ENCODE measurements at places on chromosomes 1 and 21.

GRCh38 chr1:173411835-173412742 is 65.0 kb upstream of the PRDX6 start:
- H3K4me3 ChIP-seq = no peak overlapping the region
- H3K4me1 ChIP-seq = peaks cover 16% of the 10 kb centered on the region
- no peak for DNase-seq
- H3K27ac ChIP-seq = no peak overlapping the region

DNA sequence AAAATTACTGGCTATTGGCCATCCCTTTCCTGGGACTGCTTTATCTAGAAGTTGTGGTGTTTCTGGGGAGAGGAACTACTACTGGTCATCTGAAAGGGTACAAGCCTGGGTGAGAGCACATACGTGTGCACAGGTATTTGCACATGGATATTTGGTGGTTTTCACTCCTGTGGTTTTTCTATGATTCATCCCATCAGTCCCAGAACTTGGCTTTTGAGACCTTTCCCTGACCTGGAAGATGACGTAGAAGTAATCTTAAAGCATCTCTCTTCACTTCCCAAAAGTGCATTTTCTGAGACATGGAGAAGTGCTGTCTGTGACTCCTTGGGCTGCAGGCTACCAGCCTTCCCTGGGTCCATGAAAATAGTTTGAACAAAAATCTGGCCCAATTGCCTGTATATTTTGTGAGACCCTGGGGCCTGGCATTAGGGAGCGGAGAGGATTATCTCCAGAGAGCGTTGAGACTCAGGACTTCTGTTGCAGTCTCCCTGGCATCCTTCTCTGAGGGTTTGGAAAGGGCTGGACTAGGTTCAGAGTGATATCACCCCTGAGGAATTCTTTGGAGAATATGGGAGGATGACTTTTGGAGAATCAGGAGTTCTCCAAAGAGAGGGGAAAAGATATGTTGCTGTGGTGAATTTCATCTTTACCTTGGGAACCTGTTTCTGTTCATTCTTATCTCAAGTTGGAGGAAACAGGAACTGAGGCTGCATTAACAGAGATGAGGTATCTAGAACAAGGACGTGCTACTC is 130.8 kb downstream of the NOS1AP start:
- H3K27me3 ChIP-seq = no peaks in the 10 kb centered on the region
- H3K4me1 ChIP-seq = no peaks in the 10 kb centered on the region
- no peak for DNase-seq

DNA sequence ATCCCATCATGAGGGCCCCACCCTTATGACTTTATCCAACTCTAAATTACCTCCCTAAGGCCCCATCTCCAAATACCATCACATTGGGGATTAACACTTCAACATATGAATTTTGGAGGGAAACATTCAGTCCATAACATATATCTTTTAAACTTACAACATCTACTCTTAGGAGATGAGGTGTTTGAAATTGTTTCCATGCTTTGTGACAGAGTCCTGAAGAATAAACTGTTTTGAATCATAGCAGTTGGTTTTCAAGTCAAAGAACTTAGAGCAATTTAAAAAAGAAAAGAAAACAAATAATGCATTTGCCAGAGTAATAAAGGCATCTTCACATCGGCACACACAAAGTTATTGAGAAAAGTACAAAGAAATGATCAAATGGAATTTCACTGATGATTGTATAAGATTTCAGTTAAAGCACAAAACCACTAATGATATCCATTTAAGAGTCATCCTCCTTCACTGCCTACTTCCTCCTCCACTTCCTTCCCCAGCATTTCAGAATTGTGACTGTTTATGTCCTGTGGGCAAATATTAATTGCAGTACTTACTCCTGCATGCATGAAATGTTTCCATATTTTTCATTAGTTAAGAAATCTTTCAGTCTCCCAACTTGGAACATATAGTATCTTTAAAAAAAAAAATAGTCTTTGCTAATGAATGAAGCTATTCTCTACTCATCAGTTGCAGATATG is 202.0 kb downstream of the LRRC40 start:
- no peaks in the 10 kb centered on the region for H3K27me3 ChIP-seq
- H3K4me1 ChIP-seq = no peaks in the 10 kb centered on the region
- H3K4me3 ChIP-seq = no peak overlapping the region
- DNase-seq = no peak
- H3K36me3 ChIP-seq = no peaks in the 10 kb centered on the region
- H3K27ac ChIP-seq = no peak overlapping the region

- DNase-seq = no peak
- no peaks in the 10 kb centered on the region for H3K27me3 ChIP-seq
- no peaks in the 10 kb centered on the region for H3K36me3 ChIP-seq
- no peaks in the 10 kb centered on the region for H3K4me1 ChIP-seq
Observed at GRCh38 chr1:181793831-181794230, 267.7 kb downstream of the ZNF648 start.

DNA sequence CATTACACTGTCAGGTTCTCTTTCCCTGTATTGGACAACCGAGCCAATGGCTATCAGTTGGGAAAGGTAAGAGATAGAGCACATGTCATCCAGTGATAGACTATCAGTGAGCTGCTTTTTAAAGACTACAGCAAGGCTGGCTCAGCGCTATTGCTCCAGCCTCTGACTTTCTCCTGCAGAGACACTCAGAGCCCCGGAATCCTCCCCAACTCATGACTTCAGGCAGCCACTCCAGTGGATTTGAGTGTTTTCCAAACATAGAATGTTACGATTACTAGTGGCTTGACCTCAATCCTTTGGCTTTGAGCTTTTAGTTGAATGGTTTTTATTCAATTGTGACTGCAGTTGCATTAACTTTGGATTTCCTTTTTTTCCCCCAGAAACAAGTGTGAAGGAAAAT is 331.9 kb downstream of the DISC1 start:
- H3K27ac ChIP-seq = no peak overlapping the region
- no peaks in the 10 kb centered on the region for H3K36me3 ChIP-seq

GRCh38 chr1:206850401-206850800 is 15.0 kb upstream of the IL20 start:
- no peak overlapping the region for H3K4me3 ChIP-seq
- H3K27me3 ChIP-seq = no peaks in the 10 kb centered on the region
- DNase-seq = no peak
- H3K36me3 ChIP-seq = no peaks in the 10 kb centered on the region

GRCh38 chr1:9808459-9808858 is 15.3 kb downstream of the CLSTN1 start:
- H3K27ac ChIP-seq = no peak overlapping the region
- H3K4me3 ChIP-seq = no peak overlapping the region
- no peaks in the 10 kb centered on the region for H3K27me3 ChIP-seq

GRCh38 chr1:161707503-161707902 is 474 bp downstream of the FCRLA start:
- no peak for DNase-seq
- H3K4me3 ChIP-seq = no peak overlapping the region
- no peaks in the 10 kb centered on the region for H3K27me3 ChIP-seq
- H3K36me3 ChIP-seq = no peaks in the 10 kb centered on the region
- H3K4me1 ChIP-seq = no peaks in the 10 kb centered on the region

DNA sequence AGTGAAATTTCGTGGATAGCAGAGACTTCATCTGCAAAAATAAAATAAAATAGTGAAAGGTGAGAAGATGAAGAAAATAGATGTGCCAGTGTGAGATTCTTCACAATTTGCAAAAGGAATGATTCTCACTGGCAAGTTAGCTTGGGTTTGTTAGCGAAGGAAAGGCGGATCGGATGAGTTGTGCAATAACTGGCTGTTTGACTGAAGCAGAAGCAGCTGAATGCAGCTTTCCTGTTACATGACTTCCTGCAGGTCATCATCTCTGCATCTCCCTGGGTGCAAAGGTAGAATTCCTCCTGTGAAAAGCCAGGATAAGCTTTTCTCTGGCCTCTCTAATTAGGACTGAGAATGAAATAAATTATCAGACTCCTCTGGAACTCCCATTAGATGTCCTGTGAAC is 263.1 kb upstream of the CHRM3 start:
- no peak for DNase-seq
- no peak overlapping the region for H3K27ac ChIP-seq
- H3K36me3 ChIP-seq = no peaks in the 10 kb centered on the region

- no peaks in the 10 kb centered on the region for H3K4me1 ChIP-seq
- DNase-seq = no peak
- no peaks in the 10 kb centered on the region for H3K27me3 ChIP-seq
- H3K27ac ChIP-seq = no peak overlapping the region
Observed at GRCh38 chr1:237736372-237737029, 154.2 kb downstream of the ZP4 start.

- no peaks in the 10 kb centered on the region for H3K36me3 ChIP-seq
- H3K4me3 ChIP-seq = no peak overlapping the region
- H3K27me3 ChIP-seq = no peaks in the 10 kb centered on the region
- no peak for DNase-seq
- H3K4me1 ChIP-seq = no peaks in the 10 kb centered on the region
Observed at GRCh38 chr1:182196897-182197870, 135.7 kb upstream of the ZNF648 start.

GRCh38 chr1:110065841-110066240 is 4.6 kb downstream of the ALX3 start:
- no peak overlapping the region for H3K4me3 ChIP-seq
- H3K27me3 ChIP-seq = peaks cover 31% of the 10 kb centered on the region
- peaks cover 20% of the 10 kb centered on the region for H3K4me1 ChIP-seq
- no peak overlapping the region for H3K27ac ChIP-seq

DNA sequence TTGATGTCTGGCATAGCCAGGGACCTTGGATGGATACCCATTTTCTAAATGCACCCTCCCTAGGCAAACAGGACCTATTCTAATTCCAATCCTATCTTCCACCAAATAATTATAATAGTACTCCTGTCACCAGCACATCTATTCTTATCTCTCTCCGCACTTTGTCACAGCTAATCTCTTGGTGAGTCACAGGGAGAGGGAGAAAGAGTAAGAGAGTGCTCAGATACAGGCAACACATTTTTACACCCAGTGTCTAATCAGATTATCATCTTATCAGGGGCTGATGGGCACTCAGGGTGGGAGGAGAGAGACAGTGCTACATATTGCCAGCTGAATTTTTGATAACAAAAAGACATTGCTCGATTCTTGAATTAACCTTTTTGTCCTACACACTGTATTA is 275.0 kb upstream of the BEND5 start:
- no peak overlapping the region for H3K4me3 ChIP-seq
- H3K27me3 ChIP-seq = no peaks in the 10 kb centered on the region
- no peak for DNase-seq
- no peaks in the 10 kb centered on the region for H3K36me3 ChIP-seq
